ENCODE measurements at places on chromosomes 6 and 20.

- DNase-seq, result no peak
Measured at GRCh38 chr6:26286168-26286877, 78.7 kb upstream of the BTN3A2 start.

- DNase-seq, result no peak
Measured at GRCh38 chr6:164502833-164503232, 806.6 kb downstream of the C6orf118 start.

DNA sequence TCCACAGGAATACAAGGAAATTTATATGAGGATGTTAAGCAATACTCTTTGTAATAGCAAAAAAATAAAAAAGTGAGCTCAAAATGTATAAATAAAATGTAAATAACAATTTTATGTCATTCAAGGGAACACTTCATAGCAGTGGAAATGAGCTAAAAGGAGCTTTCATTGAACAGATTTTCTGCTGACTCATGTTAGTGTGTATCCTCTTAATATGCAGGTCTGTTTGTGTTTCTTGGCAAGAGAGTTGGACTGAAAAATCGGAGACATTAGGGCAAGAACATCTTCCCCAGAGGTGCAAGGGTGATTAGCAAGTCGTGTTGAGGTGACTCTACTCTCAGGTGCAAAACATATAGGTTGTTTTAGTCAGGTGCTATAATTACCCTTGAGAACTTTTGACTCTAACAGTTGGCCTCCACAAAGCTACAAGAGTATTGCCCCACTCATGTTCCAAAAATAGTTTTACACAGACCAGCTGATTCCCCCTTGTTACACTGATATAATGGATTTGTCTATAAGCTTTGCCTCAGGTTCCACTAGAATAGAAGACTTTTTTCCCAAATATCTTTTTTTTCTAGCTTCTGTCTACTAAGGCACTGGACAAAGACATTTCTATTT, 702.9 kb downstream of the TENT5A start:
- DNase-seq, result no peak

DNA sequence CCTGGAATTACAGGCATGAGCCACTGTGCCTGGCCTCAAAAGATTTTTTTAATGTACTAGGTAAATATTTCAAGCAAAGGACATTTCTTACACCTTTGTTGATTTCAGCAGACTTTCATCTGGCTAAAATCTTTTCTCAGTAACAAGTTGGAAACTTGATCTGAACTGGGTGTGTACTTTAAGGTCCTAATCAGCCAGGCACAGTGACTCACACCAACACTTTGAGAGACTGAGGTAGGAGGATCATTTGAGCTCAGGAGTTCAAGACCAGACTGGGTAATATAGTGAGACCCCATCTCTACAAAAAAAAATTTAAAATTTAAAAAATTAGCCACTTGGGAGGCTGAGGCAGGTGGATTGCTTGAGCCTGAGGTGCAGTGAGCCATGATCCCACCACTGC, 7.0 kb upstream of the RALGAPA2 start:
- DNase-seq, result no peak

- no peak for DNase-seq
Measured at GRCh38 chr20:57364451-57364850, 13.4 kb downstream of the RAE1 start.

DNA sequence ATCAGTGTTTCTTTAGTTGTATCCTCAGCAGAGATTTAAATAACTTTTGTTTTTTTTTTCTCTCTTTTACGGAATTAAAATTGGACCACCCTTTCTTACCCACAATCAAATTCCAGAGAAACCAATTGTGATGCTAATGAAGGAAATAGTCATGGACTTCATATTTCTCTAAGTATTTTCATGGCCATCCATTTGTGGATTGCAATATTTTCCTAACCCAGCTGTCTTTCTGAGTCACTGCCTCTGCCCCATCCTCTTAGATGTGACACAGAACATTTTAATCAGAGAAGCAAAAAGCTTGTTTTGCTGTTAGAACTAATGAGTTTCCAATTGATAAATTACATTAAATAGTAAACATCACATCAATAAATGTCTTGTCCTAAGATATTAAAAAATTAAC, 405.5 kb upstream of the ADGRB3 start:
- DNase-seq, result no peak

GRCh38 chr6:144036064-144036834, 28.2 kb upstream of the PLAGL1 start:
- no peak for DNase-seq

DNA sequence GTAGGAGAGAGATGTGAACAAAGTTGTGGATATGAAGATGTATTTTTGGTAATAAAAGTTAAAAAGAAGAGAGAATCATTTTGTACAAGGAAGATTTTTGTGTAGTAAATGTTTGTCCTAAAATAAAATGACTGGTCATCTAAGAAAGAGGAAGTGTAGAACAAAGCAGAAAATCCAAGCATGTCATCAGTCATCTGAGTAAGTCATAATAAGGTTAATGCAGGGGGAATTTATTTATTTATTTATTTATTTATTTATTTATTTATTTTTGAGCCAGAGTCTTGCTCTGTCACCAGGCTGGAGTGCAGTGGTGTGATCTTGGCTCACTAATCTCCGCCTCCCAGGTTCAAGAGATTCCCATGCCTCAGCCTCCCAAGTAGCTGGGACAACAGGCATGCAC, 15.7 kb upstream of the CGA start:
- no peak for DNase-seq

DNA sequence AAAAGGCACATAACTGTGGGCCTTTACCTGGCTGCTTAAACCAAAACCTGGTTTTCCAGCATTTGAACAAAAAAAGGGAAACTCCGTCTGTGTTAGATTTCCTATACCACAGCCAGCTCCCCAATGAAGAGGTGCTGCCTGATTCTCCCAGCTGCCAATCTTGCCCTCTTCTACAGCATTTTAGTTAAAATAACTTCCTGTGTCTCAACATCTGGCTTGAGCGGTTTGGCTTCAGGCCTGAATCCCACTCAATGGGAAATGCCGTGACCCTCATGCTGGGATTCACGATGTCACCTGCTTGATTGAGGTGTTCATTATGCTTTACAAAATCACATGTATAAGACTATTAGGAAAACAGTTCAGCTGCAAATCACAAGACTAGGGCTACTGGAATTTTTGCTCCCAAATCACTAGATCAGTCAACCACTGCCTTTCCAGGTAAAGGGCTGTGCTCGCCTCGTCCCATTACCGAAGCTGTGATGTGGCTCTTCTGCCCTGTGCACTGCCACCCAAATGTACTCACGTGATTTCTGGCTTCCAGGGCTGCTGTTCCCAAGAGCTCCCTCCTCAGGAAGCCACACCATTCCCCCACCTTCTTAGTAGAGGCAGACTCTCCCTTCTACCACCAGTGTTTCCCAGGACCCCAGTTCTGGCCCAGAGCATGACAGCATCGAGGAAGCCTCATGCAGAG, 94.6 kb downstream of the PSMG4 start:
- no peak for DNase-seq

- DNase-seq, result no peak
Measured at GRCh38 chr6:32815115-32815514, 1.7 kb downstream of the HLA-DOB start.

DNA sequence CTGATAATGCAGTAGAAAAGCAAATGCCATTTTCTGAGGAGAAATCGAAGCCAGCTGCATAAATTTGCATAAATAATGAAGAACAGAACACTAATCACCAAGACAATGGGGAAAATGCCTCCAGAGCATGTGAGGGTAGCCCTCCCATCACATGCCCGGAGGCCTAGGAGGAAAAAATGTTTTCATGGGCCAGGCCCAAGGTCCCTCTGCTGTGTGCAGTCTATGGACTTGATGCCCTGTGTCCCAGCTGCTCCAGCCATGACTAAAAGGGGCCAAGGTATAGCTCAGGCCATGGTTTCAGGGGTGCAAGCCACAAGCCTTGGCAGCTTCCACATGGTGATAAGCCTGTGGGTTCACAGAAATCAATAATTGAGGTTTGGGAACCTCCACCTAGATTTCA, 164.1 kb downstream of the HAO1 start:
- DNase-seq, result no peak

All from NCI-H1436 treated with DMSO at 0.1 percent for 48 hours (cell line).